ENCODE measurements at places on chromosomes 4 and X.

GRCh38 chr4:114046331-114046730 is 66.9 kb upstream of the ARSJ start:
- DNase-seq = no peak

GRCh38 chr4:22988526-22988925 is 295.8 kb downstream of the GBA3 start:
- no peak for DNase-seq

- no peak for DNase-seq
These were observed 156.8 kb upstream of the STS start for GRCh38 chrX:6990552-6991193.

- no peak for DNase-seq
These were observed 193.9 kb downstream of the CPXCR1 start for GRCh38 chrX:88940904-88941303.

GRCh38 chr4:90328558-90328957 is 201.4 kb downstream of the CCSER1 start:
- DNase-seq = no peak

GRCh38 chr4:43103048-43103447 is 210.5 kb downstream of the GRXCR1 start:
- no peak for DNase-seq

- peak; percentile 65 for DNase-seq
These were observed at the start of gene ATP11C for GRCh38 chrX:139932901-139933796. ATP11C (minus strand) TSS chrX:139933053; CDS start chrX:139932042, 1,011 bp downstream.
